Muscle of arm (tissue), 14 donors: ENCODE measurements at places on chromosomes 3 and 15. TPM values are rescaled to one million over a fixed set of nuclear protein-coding genes. Genes with fewer than 3 reads are reported as not detected.

- no peak for DNase-seq
Observed at GRCh38 chr3:56928379-56929068, 126.8 kb upstream of the ARHGEF3 start.

- DNase-seq = no peak
Observed at GRCh38 chr3:38157117-38157516, 8.2 kb upstream of the OXSR1 start.

DNA sequence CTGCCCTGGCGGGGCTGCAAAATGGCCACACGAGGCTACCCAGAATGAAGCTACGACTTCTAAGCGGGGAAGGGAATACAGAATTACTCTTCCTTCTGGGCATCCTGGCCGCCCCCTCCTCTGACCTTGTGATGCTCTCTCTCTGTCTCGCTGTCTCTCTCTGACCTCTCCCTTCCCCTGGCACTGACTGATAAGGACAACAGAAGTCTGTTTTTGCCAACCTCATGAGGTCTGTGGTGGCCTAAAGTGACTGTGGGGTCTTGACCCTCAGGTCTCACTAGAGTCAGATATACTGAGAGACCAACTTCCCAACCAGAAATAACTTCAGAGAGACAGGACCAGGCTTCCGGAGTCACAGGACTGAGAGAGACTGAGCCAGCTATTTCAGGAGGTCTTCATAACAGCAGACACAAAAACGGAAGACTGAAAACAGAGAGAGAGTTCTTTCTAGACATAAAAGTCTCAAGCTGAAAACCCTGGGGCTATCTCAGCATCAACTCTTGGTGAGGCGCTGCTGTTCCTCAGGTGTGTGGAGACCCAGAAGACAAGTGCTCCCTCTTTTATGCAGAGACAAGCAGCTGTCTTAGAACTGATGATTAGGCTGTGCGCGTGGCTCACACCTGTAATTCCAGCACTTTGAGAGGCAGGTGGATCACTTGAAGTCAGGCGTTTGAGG is 38.2 kb upstream of the CFAP161 start:
- no peak for DNase-seq

GRCh38 chr15:101128221-101129015 is 123.4 kb downstream of the CHSY1 start:
- DNase-seq = no peak

- no peak for DNase-seq
Observed at GRCh38 chr3:112873632-112874031, 27.0 kb upstream of the CD200R1L start.

DNA sequence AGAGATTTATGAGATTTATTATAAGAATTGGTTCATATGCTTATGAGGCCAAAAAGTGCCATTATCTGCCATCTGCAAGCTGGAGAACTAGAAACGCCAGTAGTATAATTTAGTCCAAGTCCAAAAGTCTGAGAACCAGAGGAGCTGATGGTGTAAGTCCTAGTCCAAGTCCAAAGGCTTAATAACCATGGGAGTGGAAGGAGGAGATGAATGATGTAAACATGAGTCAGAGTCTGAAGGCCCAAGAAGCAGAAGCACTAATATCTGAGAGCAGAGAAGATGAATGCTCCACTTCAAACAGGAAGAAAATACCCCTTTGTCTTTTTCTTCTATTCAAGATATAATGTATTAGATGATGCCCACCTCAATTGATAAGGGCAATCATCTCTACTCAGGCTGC is 185.7 kb downstream of the CGGBP1 start:
- no peak for DNase-seq

GRCh38 chr3:30655187-30655812 is 48.9 kb downstream of the TGFBR2 start:
- no peak for DNase-seq

- DNase-seq = no peak
Observed at GRCh38 chr3:152151216-152151876, 117.4 kb upstream of the MBNL1 start.

DNA sequence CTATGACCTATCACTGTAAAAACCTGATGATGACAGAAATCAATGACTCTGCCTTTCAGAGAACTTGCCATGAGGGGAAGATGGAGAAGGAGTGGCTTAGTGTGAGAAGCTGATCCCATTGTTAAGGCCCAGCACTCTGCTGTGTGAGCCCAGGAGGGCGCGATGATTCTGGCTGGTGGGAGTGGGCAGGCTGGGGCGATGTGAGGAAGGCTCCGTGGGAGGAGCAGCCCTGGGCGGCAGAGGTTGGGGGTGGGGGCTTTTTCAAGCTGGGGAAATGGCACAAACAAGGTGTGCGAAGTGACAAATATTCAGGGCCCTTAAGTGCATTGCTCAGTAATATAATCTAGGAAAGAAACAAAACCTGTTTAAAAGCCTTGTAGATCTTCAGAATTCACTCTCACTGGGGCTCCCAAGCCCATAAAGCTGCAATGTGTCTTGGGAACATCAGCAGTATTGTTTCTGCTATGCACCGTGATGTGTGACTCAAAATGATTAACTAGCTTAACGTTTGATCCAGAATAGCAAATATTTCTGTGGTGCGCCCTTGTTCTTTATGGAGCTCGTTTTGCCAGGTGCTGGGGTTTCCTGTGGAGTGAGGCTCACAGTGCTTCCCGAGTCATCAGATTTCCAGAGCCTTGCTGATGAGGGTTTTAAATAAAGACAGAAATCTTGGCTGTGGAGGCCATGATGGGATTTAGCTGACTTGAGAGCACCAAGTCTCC is 141.0 kb downstream of the CHDH start:
- no peak for DNase-seq

DNA sequence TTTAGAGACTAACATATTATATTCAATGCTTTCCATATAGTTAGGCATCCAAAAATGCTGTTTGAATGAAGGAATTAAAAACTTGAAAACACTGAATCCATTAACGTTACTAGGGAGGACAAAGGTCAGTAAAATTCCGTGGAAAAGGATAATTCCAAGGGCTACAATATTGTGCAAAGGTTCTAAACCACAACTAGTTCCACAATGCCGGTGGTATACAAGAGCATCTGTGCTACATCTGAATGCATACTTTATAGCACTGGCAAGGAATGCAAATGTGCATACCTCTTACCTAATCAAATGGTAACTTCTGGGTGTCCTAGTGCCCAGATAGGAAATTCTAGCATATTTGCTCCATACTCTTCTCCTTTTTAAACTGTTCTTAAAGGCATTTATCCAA is 2.2 kb downstream of the ICE2 start:
- no peak for DNase-seq

GRCh38 chr3:126926684-126927400 is 56.1 kb upstream of the PLXNA1 start:
- no peak for DNase-seq

DNA sequence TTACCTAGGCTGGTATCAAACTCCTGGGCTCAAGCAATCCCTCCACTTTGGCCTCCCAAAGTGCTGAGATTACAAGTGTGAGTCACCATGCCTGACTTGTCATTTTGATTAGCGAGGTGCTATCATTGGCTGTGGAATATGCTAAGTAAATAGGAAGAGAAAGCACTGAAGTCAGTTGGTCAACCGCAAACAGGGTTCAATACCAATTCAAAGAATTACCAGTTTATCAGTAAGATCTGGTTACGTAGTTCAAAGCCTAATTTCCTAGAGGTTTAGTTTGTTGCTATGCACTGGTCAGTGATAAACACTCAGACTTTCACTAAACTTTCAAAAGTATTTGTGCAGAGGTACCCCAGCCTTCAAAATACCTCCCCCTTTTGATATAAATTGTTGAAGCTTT is 29.5 kb downstream of the GLB1 start:
- no peak for DNase-seq

DNA sequence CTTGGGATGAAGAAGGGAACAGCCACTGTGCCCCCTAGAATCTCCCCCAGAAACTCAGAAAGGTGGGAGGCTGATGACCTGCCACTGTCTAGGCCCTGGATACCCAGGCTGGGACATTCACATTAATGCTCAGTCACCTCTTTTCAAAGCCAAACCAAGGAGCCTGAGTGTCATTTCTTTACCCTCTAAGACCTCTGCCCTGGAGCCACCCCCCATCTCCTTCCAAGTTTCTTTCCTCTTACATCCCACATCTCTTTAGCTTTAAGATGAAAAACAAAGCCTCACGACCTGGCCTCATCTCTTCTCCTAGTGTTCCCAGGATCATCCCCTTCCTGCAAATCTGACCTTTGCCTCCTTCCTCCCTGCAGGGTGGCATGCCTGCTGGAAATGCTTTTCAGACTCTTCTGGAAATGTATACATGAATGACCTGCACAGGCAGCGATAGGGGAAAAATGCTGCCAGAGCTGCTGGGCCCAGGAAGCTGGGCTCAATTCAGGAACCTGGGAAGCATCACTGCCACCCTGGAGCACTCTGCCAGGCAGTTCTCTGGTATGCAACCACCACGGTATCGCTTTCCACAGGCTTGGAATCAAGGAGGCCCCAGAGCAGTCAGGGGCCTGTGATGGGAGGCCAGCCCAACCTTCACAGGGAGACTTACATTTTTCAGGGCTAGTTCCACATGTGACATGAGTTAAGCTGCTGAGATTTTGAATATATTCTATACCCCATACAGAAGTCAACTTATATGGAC is 67.6 kb downstream of the DAPK2 start:
- no peak for DNase-seq

GRCh38 chr3:112497897-112498548 is 1.2 kb downstream of the BTLA start:
- no peak for DNase-seq

- peak; percentile 81 for DNase-seq
Observed at GRCh38 chr15:92881211-92881754, 18.8 kb upstream of the CHD2 start.

DNA sequence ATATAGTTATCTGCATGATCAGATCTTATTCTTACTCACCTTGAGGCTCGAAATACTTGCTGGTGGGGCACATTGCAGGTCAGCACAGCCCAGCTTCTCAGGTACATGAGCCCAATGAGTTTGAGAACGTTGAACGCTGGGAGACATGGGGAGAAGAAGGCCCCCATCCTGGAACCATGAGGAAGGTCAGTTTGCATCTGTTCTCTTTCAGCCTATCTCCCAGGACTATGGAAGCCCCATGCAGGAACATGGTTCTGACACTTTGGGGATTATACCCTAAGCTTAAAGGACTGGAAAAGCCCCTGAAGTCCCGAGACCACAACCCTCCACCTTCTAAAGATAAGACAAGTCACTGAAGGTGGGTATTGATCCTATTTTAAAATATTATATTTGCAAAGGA is 17.4 kb upstream of the STARD5 start:
- no peak for DNase-seq

Gene PLSCR2
- not detected for polyA plus RNA-seq

Gene MEIS2
- polyA plus RNA-seq = 7.7 TPM

Gene LARP6
- polyA plus RNA-seq = 18.1 TPM

Gene NBEAL2
- 13.1 TPM for polyA plus RNA-seq
